T follicular helper cell (primary cell): ENCODE measurements at places on chromosomes 12 and 14.

- no peak for DNase-seq
These were observed 104.5 kb downstream of the PRKAB1 start for GRCh38 chr12:119772431-119772830.

- no peak for DNase-seq
These were observed 37.2 kb downstream of the BTBD7 start for GRCh38 chr14:93295541-93296220.

GRCh38 chr14:54702492-54702891 is 135.6 kb downstream of the SAMD4A start:
- no peak for DNase-seq

GRCh38 chr14:63760014-63760413 is 32.1 kb upstream of the SGPP1 start:
- DNase-seq, result no peak

- DNase-seq, result no peak
These were observed 46.0 kb upstream of the TRAF3 start for GRCh38 chr14:102731101-102731870.

- DNase-seq, result no peak
These were observed 182.5 kb downstream of the ZFP36L1 start for GRCh38 chr14:68610251-68610793.

DNA sequence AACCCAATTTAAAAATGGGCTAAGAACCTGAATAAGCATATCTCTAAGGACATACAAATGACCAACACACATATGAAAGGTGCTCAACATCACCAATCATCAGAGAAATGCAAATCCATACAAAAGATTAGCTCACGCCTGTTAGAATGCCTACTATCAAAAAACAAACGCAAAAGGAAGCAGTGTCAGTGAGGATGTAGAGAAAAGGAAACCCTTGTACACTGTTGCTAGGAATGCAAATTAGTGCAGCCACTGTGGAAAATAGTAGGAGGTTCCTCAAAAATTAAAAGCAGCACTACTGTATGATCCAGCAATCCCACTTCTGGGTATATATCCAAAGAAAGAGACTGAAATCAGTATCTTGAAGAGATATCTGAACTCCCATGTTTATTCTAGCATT is 133.0 kb downstream of the CPNE8 start:
- no peak for DNase-seq

GRCh38 chr12:124397399-124397679 is 102.4 kb downstream of the RFLNA start:
- DNase-seq, result no peak

DNA sequence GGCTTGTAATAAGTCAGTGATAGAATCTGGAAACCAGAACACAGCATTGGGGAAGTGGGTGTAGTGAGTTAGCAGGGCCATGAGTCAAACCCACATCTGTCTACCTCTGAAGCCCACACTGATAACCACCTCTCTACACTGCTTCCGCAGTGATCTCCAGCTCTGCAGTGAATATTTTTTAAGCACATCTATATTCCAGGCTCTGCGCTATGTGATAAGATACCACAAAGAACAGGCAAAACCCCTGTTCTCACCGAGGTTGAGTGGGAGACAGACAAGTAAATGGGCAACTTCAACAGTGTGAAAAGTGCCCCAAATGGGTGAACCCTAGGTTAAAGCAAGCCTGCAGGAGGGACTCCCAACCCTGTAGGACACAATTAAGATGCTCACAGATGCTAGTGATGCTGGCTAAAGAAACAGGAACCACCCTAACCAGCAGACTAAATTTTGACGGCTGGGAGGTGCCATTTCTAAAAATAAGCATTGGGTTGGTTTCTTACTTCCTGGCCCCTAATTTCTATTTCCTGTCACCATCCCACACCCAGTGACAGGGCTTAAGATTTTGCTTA is 375.0 kb downstream of the DPF3 start:
- DNase-seq, result no peak

DNA sequence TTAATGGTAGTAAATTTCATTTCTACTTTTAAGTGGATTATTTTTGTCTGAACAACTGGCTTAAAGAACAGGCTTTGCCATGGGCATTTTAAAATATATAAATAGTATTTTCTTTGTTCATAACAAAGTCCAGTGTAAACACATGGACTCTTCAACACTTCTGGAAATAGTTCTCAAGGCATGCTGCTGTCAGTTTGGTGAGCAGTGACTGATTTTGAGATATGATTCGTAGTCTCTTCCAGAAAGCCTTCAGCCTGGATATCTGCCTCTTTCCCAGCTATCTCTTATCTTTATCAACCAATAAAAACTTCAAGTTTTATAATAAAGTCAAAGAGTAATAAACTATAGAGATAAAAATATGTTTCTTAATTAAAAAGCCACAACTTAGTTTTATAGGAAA is 110.7 kb downstream of the NAV3 start:
- DNase-seq, result no peak

DNA sequence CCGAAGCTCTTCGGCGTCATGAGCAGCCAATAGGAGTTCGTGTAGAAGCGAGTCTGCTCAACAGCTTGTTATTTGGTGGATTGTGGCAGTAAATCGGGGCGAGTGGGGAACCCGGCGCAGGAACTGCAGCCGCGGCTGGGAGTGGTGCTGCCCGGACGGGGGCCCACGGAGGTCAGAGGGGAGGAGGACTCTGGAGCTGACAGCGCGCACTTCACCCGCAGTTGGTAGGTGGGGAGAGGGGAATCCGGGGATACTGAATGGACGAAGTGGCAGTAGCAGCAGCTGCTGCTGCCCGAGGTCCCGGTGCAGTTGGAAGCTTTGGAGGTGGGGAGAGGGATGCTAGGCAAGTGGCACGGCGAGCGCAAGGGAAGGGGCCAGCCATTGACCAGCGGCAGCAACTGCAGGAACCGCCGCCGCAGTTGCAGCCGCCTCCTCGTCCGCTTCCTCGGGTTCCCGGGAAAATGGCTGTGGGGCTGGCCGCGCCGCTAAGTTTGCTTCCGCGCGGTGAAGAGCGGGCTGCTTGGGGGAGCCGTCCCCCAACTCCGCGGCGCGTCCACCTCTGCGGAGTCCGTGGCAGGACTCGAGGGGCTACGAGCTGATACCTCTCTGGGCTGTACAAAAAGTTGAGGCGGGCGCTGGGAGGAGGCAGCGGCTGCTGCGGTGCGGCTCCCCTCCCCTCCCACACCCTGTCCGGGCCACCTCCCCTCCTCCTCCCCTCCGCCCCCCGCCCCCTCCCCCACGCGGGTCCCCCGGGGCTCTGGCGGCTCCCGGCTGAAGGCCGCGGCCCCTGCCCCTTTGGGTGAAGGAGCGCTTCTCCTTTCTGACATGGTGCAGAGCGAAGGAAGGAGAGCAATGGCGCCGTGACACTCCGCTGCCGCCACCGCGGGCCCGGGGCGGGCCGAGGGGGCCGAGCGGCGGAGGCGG is at the start of gene ARID4A:
Gene ARID4A (plus strand): TSS at position 79 of the 924 bp plus-strand sequence. CDS start 1,300 bp downstream, outside the sequence.
- peak; percentile 82 for DNase-seq

DNA sequence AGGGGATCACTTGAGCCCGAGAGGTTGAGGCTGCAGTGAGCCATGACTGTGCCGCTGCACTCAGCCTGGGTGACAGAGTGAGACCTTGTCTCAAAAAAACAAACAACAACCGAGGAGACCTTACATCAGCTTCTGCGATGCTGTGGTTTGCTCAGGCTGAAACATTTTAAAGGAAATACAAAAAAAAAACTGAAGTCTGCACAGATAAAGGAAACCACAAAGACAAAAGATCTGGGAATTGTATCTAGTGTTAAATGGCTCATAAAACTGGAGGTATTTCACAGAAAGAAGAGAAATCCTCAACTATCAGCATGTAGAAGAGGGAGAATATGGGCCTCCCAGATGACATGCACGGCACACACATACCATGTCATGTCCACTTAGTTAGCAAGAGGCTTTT is 60.3 kb upstream of the VPS33A start:
- DNase-seq, result no peak

- DNase-seq, result no peak
These were observed 123.4 kb downstream of the SLC25A47 start for GRCh38 chr14:100446572-100446971.

- DNase-seq, result peak; percentile 66
These were observed 55.2 kb downstream of the RASSF3 start for GRCh38 chr12:64665514-64665913.

GRCh38 chr12:106299202-106299774 is 3.2 kb upstream of the TCP11L2 start:
- DNase-seq, result no peak

- no peak for DNase-seq
These were observed 51.8 kb downstream of the ZFYVE21 start for GRCh38 chr14:103767336-103767894.

GRCh38 chr12:97181571-97182265 is 274.7 kb downstream of the NEDD1 start:
- no peak for DNase-seq

GRCh38 chr14:91872011-91872501 is 4.7 kb upstream of the TC2N start:
- peak; percentile 52 for DNase-seq

GRCh38 chr12:98935847-98936246 is 290.8 kb downstream of the APAF1 start:
- no peak for DNase-seq

GRCh38 chr14:89652352-89652751 is 235.3 kb upstream of the FOXN3 start:
- no peak for DNase-seq

- DNase-seq, result no peak
These were observed 161.2 kb downstream of the CAPZA3 start for GRCh38 chr12:18899162-18899561.

GRCh38 chr14:102055181-102055901 is 31.5 kb downstream of the HSP90AA1 start:
- DNase-seq, result no peak

- DNase-seq, result no peak
These were observed 47.8 kb upstream of the CEP83 start for GRCh38 chr12:94507455-94507854.

GRCh38 chr14:69713209-69713781 is 53.6 kb upstream of the SRSF5 start:
- DNase-seq, result no peak

DNA sequence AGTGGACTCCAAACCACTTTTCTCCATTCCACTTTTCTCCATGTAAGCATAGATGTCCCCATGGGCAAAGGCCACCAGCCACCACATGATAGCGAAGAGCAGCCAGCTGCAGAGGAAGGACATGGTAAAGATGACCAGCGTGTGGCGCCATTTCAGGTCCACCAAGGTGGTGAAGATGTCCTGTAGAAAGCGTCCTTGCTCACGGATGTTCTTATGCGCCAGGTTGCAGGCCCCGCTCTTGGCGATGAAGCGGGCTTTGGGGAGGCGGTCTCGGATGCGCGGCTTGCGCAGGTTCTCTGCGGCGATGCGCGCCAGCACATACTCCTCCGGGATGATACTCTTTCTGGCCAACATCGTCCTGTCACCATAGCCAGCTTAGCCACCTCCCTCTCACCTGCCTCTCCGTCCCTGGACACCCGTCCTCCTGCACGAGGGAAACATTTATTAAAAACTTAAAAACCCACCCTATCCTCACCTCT is 1.2 kb downstream of the KCNJ8 start:
- DNase-seq, result no peak

DNA sequence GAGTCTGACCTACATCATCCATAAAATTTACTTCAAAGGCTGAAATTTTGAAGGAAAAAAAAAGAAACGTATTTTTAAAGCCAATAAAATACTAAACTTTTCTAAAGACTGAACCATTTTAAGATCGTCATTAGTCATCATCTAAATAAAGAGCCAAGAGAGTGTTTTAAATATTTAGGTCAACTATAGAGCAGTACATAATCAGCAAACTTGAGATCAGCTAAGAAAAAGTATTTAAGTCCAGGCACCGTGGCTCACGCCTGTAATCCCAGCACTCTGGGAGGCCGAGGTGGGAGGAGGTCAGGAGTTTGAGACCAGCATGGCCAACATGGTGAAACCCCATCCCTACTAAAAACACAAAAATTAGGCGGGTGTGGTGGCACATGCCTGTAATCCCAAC is 35.5 kb downstream of the HECTD1 start:
- DNase-seq, result no peak

DNA sequence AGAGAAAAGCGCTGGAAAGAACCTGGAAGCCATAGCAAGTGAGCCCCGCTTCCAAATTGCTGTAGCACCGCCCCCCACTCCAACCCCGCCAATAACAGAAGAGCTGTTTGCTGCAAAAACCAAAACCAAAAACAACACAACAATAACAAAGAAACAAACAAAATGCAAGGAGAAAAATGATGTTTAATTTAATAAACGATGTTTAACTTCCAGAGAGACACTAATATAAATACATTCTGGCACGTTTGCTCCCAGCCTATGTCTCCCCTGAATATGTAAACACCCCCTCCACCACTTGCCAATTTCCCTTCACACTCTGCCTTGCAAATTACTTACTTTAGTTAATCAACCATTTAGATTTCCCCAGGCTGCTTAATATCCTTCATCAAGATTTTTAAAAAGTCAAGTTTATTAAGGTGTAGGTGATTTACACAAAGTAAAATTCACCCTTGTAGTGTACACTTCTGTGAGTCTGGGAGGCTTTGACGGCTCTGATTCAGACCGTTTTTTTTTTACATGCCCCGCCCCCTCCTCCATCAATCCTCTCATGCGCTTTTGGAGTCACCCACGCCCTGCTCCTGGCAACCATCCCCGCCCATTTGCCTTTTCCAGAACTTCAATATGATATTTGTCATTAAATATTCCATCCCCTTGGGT is 482 bp upstream of the IFI27L2 start:
- DNase-seq, result peak; percentile 7

DNA sequence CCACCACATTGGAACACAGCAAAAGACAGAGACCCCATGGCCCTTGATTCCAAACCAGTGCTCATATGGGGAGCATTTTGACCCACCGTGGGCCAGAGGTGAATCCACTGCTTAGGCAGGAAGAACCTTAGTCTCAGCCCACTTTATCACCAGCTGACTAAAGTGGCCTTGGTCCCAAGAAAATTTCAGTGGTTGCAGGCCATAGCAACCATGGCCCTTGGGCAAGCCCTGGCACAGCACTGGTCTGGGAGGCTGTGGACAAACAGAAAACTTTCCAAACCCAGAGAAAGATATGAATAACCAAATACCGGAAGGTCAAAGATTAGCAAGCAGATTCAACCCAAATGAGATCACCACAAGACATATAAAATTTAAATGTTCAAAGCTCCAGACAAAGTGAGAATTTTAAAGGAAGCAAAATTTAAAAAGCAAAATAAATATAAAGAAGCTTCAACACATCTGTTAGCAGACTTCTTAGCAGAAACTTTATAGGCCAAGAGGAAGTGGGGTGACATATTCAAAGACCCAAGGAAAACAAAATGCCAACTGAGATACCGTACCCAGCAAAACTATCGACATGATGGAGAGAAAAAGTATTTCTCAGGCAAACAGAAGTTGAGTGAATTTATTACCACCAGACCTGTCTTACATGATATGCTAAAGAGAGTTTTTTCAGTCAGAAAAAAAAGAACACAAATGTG is 7.8 kb downstream of the KLRK1 start:
- no peak for DNase-seq

GRCh38 chr12:46650688-46651087 is 175.1 kb downstream of the SLC38A4 start:
- no peak for DNase-seq
